ENCODE measurements at places on chromosomes 1 and 21.
A peak's percentile ranks its signal among the peaks of the same experiment; 100 is the strongest.

DNA sequence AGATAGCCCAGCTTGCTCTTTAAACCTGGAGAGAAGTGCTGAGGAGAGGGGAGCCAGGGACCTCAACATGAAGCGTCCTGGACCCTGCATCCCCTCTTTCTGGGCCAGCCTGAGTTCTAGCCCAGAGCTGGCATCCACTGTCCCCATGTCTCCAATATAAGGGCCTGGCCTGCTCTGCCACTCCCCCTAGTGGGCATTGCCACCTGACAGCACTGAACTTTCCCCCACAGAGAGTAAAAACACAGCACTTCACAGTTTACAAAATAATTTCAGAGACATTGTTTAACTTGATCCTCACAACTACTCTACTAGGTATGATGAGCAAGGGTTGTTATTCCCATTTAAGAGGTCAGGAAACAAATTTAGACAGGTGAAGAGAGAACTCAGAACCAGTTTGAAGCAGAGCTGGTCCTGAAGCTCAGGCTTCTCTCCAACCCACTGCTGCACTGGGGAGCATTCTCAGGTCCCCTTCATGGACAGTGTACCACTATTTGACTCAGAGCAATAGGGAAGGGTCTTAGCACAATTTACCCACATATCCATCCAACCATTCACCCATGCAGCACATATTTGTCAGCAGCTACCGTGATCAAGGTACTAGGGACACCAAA is 151.2 kb downstream of the DMRTA2 start:
- no peak overlapping the region for H3K4me3 ChIP-seq
- H3K4me1 ChIP-seq: no peaks in the 10 kb centered on the region
- DNase-seq: no peak

DNA sequence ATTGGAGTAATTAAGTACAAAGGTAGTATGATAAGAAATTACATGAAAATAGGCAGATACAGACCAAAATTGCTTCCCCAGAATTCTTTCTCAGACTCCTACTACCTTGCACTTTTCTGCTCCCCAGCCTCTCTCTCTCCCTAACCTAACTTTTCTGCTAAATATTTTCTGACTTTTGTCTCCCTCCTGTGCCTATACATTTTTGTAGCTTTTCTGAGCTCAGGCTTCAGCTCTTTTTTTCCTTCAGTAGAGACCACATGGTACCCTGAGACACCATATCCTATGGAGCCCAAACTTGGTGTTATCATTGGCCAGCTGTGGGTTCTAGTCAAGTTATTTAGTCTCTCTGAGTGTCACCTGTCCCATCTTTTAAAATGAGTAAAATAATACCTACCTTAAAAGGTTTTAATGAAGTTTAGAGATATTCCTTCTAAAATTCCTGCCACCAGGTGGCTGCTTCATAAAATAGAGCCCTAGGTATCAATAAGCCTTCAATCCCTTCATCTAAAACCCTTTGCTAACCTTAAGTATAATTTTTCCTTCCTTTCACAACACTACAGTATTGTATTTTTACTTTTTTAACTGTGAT is 237.6 kb upstream of the DUSP10 start:
- peaks cover 6% of the 10 kb centered on the region for H3K4me1 ChIP-seq
- no peak overlapping the region for H3K4me3 ChIP-seq
- no peak overlapping the region for H3K27ac ChIP-seq
- H3K27me3 ChIP-seq: peaks cover 22% of the 10 kb centered on the region

GRCh38 chr1:222791006-222791710 is 23.7 kb upstream of the DISP1 start:
- peaks cover 21% of the 10 kb centered on the region for H3K27me3 ChIP-seq
- peaks cover 4% of the 10 kb centered on the region for H3K4me1 ChIP-seq
- no peak for DNase-seq
- no peak overlapping the region for H3K4me3 ChIP-seq
- peaks cover 5% of the 10 kb centered on the region for H3K36me3 ChIP-seq
- H3K27ac ChIP-seq: no peak overlapping the region

GRCh38 chr1:2255420-2256369 is 27.6 kb downstream of the SKI start:
- H3K36me3 ChIP-seq: peaks cover 2% of the 10 kb centered on the region
- peak; percentile 59 for DNase-seq
- H3K4me3 ChIP-seq: no peak overlapping the region
- H3K4me1 ChIP-seq: peaks cover 24% of the 10 kb centered on the region

GRCh38 chr1:245663841-245664240 is 509.1 kb downstream of the KIF26B start:
- no peaks in the 10 kb centered on the region for H3K36me3 ChIP-seq
- no peaks in the 10 kb centered on the region for H3K4me1 ChIP-seq
- no peak overlapping the region for H3K27ac ChIP-seq
- DNase-seq: no peak

GRCh38 chr1:95117207-95118066 is at the start of gene TLCD4:
TLCD4 (plus strand) TSS chr1:95117355; CDS start chr1:95143902, 26,547 bp downstream.
- peaks cover 55% of the 10 kb centered on the region for H3K27me3 ChIP-seq
- DNase-seq: peak; percentile 14
- no peaks in the 10 kb centered on the region for H3K36me3 ChIP-seq
- peaks cover 10% of the 10 kb centered on the region for H3K4me1 ChIP-seq

DNA sequence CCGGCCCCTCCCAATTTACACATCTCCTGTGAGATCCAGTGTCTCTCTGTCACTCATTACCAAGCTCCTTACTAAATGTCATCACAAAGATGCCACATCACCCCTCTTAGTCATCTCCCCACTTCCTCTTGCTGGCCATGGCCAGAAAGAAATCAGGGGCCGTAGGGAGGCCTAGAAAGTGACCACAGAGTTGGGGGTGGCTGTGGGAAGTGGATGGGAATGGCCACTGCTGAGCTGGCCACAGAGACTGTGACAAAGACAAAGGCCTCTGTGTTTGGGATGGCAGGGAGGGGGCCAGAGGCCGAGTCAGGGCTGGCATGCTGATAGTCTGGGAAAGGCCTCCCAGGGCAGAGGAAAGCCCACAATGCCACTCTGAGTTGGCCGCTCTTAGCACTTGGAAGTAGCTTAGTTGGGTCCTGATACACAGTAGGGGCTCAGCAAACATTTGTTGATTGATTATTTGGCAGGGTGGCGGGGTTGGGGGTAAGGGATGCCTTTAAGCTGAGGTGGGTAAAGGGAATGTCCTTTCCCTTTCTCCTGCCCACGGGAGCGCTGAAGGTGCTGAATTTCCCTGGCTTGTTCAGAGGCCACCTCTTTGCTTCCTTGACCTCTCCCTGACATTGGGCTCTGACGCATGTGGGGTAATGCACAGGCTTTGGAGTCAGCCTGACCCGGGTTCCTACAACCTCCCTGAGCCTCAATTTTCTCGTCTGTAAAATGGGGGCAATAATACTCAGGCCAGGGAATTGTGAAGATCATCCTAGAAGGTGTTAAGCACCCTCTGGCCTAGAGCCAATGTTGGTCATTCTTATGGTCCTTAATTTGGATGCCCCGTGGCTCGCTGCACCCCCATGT is 13.2 kb downstream of the NAV1 start:
- peaks cover 2% of the 10 kb centered on the region for H3K36me3 ChIP-seq
- peaks cover 11% of the 10 kb centered on the region for H3K4me1 ChIP-seq
- DNase-seq: no peak
- H3K27me3 ChIP-seq: peaks cover 5% of the 10 kb centered on the region
- no peak overlapping the region for H3K27ac ChIP-seq

- no peak for DNase-seq
- no peaks in the 10 kb centered on the region for H3K36me3 ChIP-seq
- H3K4me3 ChIP-seq: no peak overlapping the region
- H3K27me3 ChIP-seq: peaks cover 44% of the 10 kb centered on the region
- H3K4me1 ChIP-seq: peaks cover 5% of the 10 kb centered on the region
These were observed 92.0 kb upstream of the BARHL2 start for GRCh38 chr1:90809093-90809492.

DNA sequence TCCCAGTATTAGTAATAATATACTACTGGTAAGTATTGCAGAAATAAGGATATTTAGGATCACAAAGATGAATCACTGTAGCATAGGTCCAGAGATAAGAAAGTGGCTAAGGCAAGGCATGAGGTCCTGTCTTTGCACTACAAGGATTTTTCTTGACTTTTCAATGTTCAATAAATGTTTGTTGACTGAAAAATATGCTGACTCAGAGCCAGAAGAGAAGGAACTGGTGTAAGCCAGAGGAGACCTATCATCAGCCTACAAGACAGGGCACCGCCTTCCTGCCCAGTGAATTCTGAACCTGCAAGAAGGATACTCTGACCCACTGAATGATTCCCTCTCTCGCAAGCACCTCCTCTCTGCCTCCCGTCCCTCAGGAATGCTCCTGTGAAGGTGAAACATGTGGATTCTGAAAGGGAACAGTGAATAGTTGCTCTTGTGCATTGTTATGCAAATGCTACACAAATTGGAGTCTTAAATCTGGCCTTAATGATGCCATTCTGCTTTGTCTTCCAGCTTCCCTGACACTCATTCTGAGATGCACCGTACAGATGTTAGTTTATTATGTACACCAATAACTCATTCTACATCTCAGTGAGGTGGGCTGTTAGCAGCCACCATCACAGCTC is 540.0 kb downstream of the OMA1 start:
- no peaks in the 10 kb centered on the region for H3K4me1 ChIP-seq
- H3K27me3 ChIP-seq: peaks cover 25% of the 10 kb centered on the region
- DNase-seq: no peak

DNA sequence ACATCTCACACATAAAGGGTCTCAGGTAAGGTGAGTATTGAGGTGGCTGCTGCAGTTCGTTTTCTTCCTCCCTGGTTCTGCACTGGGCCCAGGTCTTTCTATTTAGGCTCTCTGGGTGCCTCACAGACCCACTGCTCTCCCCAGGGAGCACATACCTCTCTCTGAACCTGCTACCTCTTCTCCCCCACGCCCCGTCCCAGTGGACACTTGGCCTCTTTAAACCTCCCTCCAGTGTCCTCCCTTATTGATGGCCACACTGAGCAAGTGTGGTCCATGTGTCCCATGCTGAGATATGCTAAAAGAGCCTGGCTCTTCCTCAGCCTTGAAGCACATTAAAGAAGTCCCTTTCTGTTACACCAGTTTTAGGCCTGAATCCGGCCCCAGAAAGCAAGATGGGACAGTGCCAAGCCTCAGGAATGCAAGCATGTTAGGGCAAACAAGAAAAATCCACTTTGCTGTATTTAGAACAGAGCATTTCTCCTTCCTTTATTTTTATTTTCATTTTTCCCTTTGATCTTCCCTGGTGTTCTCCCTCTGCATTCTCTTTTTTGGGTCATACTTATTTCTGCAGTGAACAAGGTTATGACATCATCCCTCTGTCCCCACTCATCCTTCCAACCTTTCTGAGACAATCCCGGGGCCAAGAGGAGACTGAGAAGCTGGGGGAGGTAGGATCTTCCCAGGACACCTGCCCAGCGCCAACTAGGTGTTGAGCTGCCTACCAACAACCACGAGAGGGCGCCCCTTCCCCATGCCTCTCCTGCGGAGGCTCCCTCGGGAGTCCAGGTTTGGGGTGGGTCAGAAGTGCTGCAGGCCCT is 5.0 kb upstream of the CHI3L2 start:
- peak overlapping the region; percentile 87 for H3K4me3 ChIP-seq
- no peaks in the 10 kb centered on the region for H3K27me3 ChIP-seq
- DNase-seq: peak; percentile 67
- no peaks in the 10 kb centered on the region for H3K36me3 ChIP-seq
- H3K4me1 ChIP-seq: peaks cover 75% of the 10 kb centered on the region

GRCh38 chr1:208988811-208989222 is 594.7 kb upstream of the CAMK1G start:
- DNase-seq: no peak
- peaks cover 6% of the 10 kb centered on the region for H3K36me3 ChIP-seq
- peak overlapping the region; percentile 96 for H3K27ac ChIP-seq
- H3K27me3 ChIP-seq: peaks cover 4% of the 10 kb centered on the region

GRCh38 chr1:9315411-9316079 is 22.9 kb downstream of the SPSB1 start:
- H3K4me1 ChIP-seq: peaks cover 24% of the 10 kb centered on the region
- H3K36me3 ChIP-seq: no peaks in the 10 kb centered on the region
- H3K27me3 ChIP-seq: no peaks in the 10 kb centered on the region

- no peaks in the 10 kb centered on the region for H3K4me1 ChIP-seq
- DNase-seq: no peak
- no peak overlapping the region for H3K27ac ChIP-seq
- no peaks in the 10 kb centered on the region for H3K36me3 ChIP-seq
- no peaks in the 10 kb centered on the region for H3K27me3 ChIP-seq
These were observed 401.7 kb upstream of the PROX1 start for GRCh38 chr1:213585959-213586586.

DNA sequence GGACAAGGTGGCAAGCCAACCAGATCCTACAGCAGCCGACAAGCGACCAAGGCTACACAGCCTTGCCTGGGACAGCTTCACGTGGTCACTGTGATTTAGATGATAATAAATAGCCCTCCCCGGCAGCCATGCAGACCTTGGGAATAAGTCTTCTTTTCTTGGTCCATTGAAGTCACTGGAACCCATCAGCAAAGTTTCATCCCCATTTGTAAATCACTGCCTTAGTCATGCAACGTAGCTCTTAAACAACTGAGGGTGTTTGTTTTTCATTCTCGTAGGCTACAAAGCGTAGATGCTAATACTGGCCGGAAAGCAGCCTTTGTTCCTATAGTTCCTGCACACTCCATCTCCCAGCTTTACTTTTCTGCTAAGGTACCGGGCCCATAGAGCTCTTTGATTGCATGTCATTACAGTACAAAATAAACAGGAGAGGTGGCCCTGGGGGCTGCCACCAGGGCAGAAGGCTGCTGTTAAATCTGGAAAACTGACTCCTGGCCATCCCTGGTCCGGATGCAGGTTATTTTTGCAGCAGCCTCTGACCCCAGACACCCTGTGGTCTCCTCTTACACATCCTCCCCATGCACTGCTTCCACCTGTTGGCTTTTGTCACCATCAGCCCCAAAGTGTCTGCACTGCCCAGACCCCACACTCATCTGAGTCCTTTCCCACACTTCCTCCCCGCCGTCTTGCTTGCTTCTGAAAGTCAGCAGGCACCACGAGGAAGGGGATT is 105.5 kb downstream of the TOMM20 start:
- H3K4me3 ChIP-seq: no peak overlapping the region
- H3K4me1 ChIP-seq: peaks cover 4% of the 10 kb centered on the region
- H3K27me3 ChIP-seq: no peaks in the 10 kb centered on the region
- DNase-seq: no peak
- no peak overlapping the region for H3K27ac ChIP-seq

GRCh38 chr21:40660461-40660860 is 186.5 kb downstream of the DSCAM start:
- no peaks in the 10 kb centered on the region for H3K4me1 ChIP-seq
- H3K36me3 ChIP-seq: no peaks in the 10 kb centered on the region
- no peak overlapping the region for H3K27ac ChIP-seq
- no peaks in the 10 kb centered on the region for H3K27me3 ChIP-seq

- DNase-seq: no peak
- no peaks in the 10 kb centered on the region for H3K27me3 ChIP-seq
- no peak overlapping the region for H3K4me3 ChIP-seq
- no peaks in the 10 kb centered on the region for H3K36me3 ChIP-seq
- peaks cover 13% of the 10 kb centered on the region for H3K4me1 ChIP-seq
These were observed 23.4 kb downstream of the KCNQ4 start for GRCh38 chr1:40806731-40807695.

DNA sequence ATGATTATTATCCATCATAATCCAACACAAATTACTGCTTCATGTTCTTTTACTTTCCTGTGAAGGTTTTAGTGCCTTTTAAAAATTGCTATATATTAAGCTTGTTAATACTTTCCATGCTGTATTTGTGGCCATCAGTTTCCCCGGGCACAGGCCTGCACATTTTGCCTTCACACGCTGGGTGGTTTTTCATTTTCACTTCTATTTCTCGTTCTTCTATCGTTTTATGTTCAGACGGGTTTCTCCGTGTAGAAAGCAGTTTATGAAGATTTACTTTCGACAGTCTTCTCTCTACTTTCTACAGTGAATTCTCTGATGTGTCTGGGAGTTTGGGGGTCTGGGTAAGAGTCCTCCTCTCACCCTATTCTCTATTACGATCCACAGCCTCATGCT is 9.5 kb downstream of the RUNX3 start:
- H3K36me3 ChIP-seq: peaks cover 10% of the 10 kb centered on the region
- H3K4me1 ChIP-seq: peaks cover 58% of the 10 kb centered on the region
- peak overlapping the region; percentile 100 for H3K27ac ChIP-seq
- DNase-seq: no peak
- H3K4me3 ChIP-seq: peak overlapping the region; percentile 76
